Activated CD8-positive, alpha-beta T cell treated with anti-CD3 and anti-CD28 coated beads, Interleukin-2, amount 10 ng/mL, durations not matched to agents 7 days and 5 days (primary cell): ENCODE measurements at places on chromosomes 4 and X.

DNA sequence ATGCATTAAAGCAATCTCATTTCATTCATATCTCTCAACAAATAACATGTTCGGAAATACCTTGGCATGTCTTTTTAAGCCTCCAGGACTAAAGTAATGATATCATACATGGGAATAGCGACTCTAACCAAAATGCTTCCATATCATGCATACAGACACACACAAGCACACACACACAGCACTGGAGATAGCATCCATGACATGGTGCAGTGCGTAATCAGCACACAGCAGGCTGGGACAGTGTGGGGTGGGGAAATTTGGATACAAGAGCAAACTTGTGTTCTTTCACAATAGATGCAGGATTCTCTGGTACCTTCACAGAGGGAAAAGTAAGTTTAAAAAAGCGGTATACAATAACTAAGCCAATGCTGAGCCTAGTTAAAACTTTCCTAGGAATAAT, 132.3 kb upstream of the HPGD start:
- DNase-seq, result no peak

GRCh38 chr4:184053434-184053833, 148.3 kb downstream of the STOX2 start:
- DNase-seq, result no peak

DNA sequence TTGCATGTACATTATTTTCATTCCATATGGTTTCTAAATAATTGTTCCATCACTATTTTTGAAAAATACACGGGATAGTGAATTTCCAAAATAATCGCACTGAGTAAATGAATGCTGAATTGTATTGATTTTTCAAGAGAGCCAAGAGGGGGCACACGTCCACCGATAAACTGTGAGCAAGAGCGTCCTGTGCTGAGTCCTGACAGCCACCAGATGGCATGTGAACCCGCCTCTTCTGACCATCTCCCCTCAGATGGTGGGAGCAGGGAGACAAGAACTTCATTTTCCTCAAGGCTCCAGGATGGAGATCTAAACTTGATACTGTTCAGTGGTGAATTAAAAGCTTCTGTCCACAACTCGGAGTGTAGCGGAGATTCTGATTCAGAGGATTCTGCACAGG, 30.6 kb upstream of the IL9R start:
- peak; percentile 71 for DNase-seq

- DNase-seq, result no peak
Measured at GRCh38 chrX:73944563-73944908, 359.4 kb upstream of the ZCCHC13 start.

DNA sequence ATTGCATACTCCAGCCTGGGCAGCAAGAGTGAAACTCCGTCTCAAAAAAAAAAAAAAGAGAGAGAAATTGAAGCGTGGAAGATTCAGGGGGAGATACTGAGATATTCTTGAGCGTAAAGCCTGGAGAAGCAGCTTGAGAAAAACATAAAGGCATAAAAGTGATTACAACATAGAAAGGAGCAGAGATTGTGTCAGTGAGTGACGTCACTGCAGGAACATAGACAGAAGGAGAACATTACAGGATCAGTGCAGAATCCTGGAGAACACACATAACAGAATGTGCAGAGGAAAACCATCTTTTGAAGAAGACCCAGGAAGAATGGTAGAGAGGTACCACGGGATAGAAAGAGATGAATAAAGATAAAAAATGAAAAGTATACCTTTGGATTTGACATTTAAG, 147.0 kb downstream of the APBB2 start:
- DNase-seq, result no peak

- DNase-seq, result no peak
Measured at GRCh38 chr4:155766622-155767021, 7.8 kb downstream of the GUCY1B1 start.

GRCh38 chrX:134158821-134159512, 78.0 kb upstream of the CCDC160 start:
- no peak for DNase-seq

GRCh38 chr4:109185951-109186350, 116.5 kb downstream of the COL25A1 start:
- DNase-seq, result no peak

GRCh38 chr4:38385093-38386004, 278.6 kb upstream of the KLF3 start:
- DNase-seq, result no peak
